ENCODE measurements at places on chromosomes 11 and 22. TPM values are rescaled to one million over a fixed set of nuclear protein-coding genes. Genes with fewer than 3 reads are reported as not detected.

The PC gene
- 15.7 TPM for total RNA-seq

The C11orf65 gene
- total RNA-seq = 1.6 TPM

The CALCA gene
- not detected for total RNA-seq

The TNNT3 gene
- not detected for total RNA-seq

The CNIH2 gene
- total RNA-seq = 94.8 TPM

The COX8A gene
- total RNA-seq = 296 TPM

The TYR gene
- not detected for total RNA-seq

The C11orf16 gene
- 0.46 TPM for total RNA-seq

All from diencephalon (tissue), 1 donor.